ENCODE measurements at places on chromosomes 6 and 20. TPM values are rescaled to one million over a fixed set of nuclear protein-coding genes. Genes with fewer than 3 reads are reported as not detected.

The DDX43 gene
- not detected for total RNA-seq

The SCAF8 gene
- total RNA-seq: 63.6 TPM

DNA sequence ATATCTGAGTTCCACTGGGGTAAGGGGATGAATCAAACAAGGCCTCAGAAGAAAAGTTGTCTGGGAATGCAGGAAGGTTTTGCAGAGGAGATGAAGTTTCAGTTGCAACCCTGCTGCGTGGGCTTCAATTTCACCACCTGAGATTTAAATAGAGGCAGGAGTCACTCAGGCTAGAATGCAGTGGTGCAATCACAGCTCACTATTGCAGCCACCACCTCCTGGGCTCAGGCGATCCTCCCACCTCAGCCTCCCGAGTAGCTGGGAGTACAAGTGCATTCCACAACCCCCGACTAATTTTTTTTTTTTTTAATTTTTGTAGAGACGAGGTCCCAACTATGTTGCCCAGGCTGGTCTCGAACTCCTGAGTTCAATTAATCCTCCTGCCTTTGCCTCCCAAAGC lies 1.5 kb upstream of the ZNF165 start:
- no peaks in the 10 kb centered on the region for H3K36me3 ChIP-seq
- no peak overlapping the region for H3K27ac ChIP-seq
- H3K4me3 ChIP-seq: peak overlapping the region; percentile 99
- no peak for DNase-seq
- peaks cover 21% of the 10 kb centered on the region for H3K27me3 ChIP-seq
- peaks cover 15% of the 10 kb centered on the region for H3K4me1 ChIP-seq

DNA sequence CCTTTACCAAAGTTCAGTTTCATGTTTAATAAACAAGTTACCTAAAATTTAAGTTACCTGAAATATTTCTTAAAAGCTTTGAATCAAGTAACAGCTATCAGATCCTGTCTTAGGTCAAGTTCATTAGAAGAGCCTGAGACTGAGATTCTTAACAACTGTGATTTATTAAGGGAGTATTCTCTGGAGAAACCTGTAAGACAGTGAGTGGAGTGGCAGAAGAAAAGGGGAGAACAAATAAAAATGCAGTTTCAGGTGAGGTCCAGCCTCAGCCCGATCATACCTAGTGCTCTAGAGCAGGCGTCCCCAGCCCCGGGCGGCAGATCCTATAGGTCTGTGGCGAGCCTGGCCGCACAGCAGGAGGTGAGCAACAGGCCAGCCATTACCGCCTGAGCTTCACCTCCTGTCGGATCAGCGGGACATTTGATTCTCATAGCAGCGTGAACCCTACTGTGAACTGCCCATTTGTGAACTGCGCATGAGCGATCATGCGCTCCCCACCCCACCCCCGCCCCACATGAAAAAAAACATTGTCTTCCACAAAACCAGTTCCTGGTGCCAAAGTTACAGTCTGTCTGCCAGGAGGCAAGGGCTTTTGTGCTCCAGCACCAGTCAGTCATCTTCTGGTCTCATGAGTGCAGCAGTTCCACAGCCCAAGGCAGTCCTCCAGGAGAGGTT lies 59.2 kb upstream of the ADGRB3 start:
- peaks cover 5% of the 10 kb centered on the region for H3K36me3 ChIP-seq
- DNase-seq: peak; percentile 4
- peak overlapping the region; percentile 69 for H3K4me3 ChIP-seq
- H3K4me1 ChIP-seq: peaks cover 13% of the 10 kb centered on the region
- no peaks in the 10 kb centered on the region for H3K27me3 ChIP-seq
- peak overlapping the region; percentile 22 for H3K27ac ChIP-seq

DNA sequence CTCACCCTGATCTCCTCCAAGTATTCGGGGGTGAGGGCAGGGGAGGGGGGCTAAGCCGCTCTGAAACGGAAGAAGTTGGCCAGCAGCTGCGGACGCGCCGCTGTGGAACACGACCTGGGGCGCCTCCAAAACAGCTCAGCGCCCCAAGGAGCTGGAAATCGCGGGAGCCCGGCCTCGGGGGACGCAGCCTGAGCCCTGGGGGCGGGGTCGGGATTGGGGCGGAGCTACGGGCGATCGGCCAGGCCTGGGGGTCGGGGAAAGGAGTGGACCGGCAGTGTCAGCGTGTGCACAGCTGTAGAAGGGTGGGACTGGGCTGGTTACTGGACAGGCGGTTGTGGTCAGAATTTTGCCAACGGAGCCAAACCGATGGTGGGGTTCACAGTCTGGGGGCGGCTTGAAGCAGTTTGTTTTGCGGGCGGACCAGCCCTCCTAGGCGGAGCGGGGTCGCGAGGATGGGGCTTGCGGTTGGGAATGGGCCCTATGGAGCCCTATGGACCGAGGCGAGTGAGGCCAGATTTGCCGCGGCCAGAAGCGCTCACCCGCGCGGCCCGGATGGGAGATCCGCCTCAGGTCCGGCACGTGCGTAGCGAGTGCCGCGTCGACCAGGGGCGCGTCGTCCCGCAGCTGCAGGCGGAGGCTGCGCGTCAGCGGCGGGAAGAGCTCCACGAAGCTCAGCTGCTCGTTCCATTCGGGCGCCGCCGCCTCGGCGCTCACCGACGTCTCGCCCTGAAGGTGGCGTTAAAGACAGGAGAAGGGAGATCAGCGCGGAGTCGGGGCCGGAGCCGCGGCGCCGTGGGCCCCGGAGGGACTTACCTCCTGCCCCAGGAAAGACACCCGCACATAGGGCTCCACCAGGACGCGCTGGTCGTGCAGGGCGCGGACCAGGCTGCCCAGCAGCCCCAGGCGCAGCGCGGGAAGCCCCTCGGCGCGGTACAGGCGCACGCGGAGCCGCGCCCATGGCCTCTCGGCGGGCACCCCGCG lies 14.3 kb upstream of the SPAG4 start:
- peaks cover 72% of the 10 kb centered on the region for H3K27me3 ChIP-seq
- peak overlapping the region; percentile 83 for H3K4me3 ChIP-seq
- DNase-seq: peak; percentile 56

DNA sequence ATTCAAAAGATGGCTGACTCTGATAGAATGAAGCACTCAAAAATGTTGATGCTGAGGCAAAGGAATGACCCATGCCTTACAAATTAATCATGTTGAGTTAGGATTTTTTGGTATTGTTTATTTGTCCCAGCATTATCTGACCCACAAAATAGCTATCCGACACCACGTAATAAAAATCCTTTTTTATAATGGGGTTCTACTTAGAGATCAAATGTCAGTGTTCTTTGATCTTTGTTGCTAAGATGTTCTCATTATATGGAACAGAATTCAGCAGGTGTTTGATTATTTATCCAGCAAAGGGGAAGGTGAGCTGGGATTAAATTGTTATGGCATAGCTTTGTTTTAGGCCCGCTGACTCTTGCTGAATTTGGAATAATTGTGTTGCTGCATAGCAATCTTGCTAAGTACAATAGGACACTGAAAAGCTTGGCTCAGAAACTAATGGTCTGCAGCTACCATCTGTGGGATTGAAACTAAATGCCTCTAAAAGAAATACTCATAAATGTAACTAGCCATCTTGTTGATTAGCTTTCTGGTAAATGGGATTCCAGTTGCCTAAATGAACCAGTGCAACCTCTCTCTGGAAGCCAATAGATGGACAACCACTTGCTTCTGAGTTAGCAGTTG lies 180.2 kb upstream of the HDAC2 start:
- no peaks in the 10 kb centered on the region for H3K4me1 ChIP-seq
- H3K27me3 ChIP-seq: no peaks in the 10 kb centered on the region
- H3K27ac ChIP-seq: no peak overlapping the region
- no peaks in the 10 kb centered on the region for H3K36me3 ChIP-seq
- DNase-seq: no peak

GRCh38 chr6:170253226-170253909 lies 37.5 kb downstream of the DLL1 start:
- peaks cover 3% of the 10 kb centered on the region for H3K27me3 ChIP-seq
- H3K4me1 ChIP-seq: peaks cover 8% of the 10 kb centered on the region
- no peak overlapping the region for H3K4me3 ChIP-seq
- no peak overlapping the region for H3K27ac ChIP-seq
- no peak for DNase-seq

All from neural crest cell (in vitro differentiated cells).